Sciatic nerve (tissue), 2 donors: ENCODE measurements at places on chromosomes 12 and 14. TPM values are rescaled to one million over a fixed set of nuclear protein-coding genes. Genes with fewer than 3 reads are reported as not detected.

GRCh38 chr12:52454411-52455201 is 2.7 kb upstream of the KRT6B start:
- DNase-seq = no peak

GRCh38 chr12:112341046-112341825 is 41.0 kb downstream of the HECTD4 start:
- no peak for DNase-seq

Gene PARPBP
- 1.6 TPM for total RNA-seq

DNA sequence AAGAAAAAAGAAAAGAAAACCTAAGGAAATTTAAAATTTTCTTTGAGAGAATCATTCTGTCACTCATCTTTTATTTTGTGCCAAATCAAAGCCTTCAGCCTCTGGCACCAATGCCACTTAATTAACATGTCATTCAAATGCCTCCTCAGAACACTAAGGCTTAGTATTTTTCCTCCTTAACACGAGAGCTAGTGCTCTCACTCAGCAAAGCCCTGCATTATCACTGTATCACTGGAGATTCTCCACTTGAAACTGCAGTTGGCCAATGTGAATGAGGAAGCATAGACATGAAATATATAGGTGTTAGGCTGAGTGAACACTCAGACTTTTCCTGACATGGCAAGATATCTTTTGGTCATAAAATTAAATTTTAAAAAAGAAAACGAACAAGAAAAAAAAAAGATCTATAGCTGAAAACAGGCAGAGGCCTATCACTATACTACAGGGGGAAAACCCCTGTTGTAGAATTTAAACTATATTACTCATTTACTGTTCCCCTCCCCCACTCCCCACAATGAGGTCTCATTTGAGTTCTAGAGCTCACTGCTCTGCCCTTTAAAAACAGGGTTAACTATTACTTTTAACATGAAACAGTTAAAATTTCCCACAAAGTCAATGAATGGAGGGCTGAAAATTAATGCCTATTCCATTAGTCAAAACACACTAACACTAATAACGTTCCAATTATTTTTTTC is 5.1 kb downstream of the MBIP start:
- DNase-seq = no peak

Gene SMCO3
- 21.0 TPM for total RNA-seq

DNA sequence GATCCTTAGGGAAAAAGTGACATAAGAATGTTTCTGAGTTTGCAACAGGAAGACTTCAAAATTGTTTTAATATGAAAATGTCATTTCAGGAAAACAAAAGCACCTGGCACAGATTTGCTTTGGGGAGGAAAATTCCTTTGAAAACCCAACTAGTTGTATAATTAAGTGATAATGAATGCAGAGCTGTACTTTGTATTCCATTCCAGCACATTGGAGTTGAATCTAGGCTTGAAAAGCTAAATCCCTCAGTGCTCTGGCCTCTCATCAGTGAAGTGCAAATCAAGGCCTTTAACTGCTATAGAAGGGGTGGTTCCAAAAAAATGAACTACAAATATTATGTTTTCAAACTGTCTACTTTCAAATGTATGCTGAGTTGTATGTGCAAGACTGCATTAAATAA is 19.6 kb upstream of the C12orf42 start:
- no peak for DNase-seq

- DNase-seq = no peak
These were observed 47.2 kb upstream of the PLEKHG3 start for GRCh38 chr14:64656986-64657385.

DNA sequence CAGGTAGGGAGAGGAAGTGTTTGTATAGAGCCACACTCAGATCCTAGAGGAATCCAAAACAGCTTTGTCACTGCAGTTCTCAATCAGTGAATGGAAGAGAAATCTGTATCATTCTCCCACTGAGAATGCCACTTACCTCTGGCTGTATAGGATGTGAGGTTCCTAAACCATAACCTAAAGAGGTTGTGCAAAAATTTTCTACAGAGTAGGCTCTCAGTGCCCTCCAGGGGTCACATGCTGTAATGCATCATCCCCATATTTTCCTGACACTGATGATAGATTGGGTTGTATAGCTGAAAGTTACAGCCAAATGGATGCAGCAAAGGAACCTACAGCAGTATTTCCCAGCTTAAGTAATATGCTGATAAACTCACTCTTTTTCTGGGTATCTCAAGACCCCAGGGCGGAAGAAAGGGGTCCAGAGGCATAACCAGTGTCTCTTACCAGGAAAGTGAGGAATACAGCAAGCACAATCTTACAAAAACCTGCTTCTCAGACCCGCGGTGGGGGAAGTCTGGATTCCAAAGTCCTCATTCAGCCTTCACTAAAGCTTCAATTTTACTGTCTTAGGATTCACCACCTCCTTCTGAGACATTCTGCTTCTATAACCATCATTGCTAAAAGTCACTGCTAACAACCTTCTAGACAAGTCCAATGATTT is 3.8 kb downstream of the BCDIN3D start:
- DNase-seq = no peak

Gene SPTB
- 14.8 TPM for total RNA-seq

Gene LRCOL1
- not detected for total RNA-seq

Gene CEBPE
- 0.31 TPM for total RNA-seq

GRCh38 chr12:53984901-53985691 is at the start of gene HOXC10:
HOXC10 (plus strand) TSS chr12:53985146; CDS start chr12:53985260, 114 bp downstream.
- peak; percentile 98 for DNase-seq

- no peak for DNase-seq
These were observed 30.5 kb downstream of the SRGAP1 start for GRCh38 chr12:63874897-63875480.

Gene SPIC
- total RNA-seq = 0.40 TPM

- no peak for DNase-seq
These were observed 505.5 kb downstream of the NPAS3 start for GRCh38 chr14:33444136-33444535.

- DNase-seq = no peak
These were observed 1127.9 kb downstream of the VRK1 start for GRCh38 chr14:97924922-97925613.

- DNase-seq = no peak
These were observed 57.9 kb downstream of the SLCO1A2 start for GRCh38 chr12:21276826-21277225.

GRCh38 chr14:29648045-29648444 is 279.6 kb downstream of the PRKD1 start:
- no peak for DNase-seq

- DNase-seq = no peak
These were observed 45.0 kb downstream of the PPP1R13B start for GRCh38 chr14:103802356-103802755.

Gene C12orf56
- 9.2 TPM for total RNA-seq

Gene DPY19L2
- 28.3 TPM for total RNA-seq

DNA sequence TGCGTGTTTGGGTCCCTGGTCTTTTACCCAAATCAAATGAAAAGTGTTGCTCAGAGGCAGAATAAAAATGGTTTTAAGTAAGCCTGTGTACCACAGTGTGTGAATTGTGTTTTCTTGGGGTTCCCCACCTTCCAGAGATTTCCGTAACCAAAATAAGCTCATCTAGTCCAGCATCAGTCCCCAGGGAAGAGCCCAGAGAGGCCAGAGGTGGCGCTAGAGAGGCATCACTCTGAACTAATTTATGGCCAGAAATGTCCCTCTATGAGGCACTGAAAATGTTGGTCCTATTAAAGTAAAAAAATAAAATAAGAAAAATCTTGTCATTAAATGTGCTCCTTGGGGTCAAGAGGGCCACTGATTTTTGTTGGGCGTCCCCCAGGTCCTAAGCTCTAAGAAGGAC is 24.9 kb upstream of the PRKAB1 start:
- no peak for DNase-seq

GRCh38 chr12:109695416-109695815 is 18.2 kb upstream of the FAM222A start:
- no peak for DNase-seq

GRCh38 chr12:9754099-9754927 is 6.4 kb downstream of the CD69 start:
- no peak for DNase-seq

DNA sequence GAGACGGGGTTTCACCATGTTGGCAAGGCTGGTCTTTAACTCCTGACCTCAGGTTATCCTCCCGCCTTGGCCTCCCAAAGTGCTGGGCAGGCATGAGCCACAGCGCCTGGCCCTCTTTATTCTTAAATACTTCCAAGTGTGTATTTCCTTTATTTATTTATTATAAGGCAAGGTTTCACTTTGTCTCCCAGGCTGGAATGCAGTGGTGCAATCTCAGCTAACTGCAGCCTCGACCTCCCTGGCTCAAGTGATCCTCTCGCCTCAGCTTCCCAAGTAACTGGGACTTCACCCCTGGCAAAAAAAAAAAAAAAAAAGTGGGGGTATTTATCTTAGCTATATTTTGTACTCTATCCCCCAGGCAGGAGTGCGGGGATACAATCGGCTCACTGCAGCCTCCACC is 6.8 kb downstream of the FAM216A start:
- no peak for DNase-seq

DNA sequence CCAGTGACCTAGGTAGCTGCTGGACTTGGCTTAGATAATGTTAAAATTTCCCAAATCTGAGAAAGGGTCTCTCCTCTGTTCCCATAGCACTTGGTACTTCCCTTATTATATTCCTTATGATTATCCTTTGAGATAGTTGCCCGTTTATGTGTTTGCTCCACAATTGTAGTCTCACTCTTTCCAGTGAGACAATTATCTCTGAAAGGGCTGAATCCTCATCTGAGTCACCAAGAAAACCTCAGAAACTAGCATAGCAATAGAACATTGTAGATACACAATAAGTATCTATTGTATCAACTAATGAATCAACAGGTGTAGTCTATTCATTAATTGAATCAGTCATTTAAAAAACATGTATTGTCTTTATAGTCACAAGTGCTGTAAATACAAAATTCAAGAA is 119.1 kb upstream of the FAR2 start:
- DNase-seq = no peak

Gene CCDC177
- total RNA-seq = not detected
